NCI-H774 (cell line): ENCODE measurements at places on chromosomes 7 and 10.
A peak's percentile ranks its signal among the peaks of the same experiment; 100 is the strongest.

GRCh38 chr10:80471001-80471400 lies 16.9 kb downstream of the TSPAN14 start:
- DNase-seq: no peak

DNA sequence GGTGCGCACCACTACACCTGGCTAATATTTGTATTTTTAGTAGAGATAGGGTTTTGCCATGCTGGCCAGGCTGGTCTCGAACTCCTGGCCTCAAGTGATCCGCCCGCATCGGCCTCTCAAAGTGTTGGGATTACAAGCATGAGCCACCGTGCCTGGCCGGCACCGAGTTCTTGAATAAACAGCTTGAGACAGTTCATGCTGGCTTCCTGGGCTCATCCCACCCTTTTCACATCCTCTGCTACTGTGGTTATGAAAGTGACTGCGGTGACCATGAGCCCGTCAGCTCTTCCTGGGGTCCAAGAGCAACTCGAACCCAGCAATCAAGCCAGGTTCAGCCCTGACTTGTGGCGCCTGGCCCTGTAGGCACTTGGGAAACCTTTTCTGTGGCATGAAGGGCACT lies 38.7 kb downstream of the HIP1 start:
- no peak for DNase-seq

DNA sequence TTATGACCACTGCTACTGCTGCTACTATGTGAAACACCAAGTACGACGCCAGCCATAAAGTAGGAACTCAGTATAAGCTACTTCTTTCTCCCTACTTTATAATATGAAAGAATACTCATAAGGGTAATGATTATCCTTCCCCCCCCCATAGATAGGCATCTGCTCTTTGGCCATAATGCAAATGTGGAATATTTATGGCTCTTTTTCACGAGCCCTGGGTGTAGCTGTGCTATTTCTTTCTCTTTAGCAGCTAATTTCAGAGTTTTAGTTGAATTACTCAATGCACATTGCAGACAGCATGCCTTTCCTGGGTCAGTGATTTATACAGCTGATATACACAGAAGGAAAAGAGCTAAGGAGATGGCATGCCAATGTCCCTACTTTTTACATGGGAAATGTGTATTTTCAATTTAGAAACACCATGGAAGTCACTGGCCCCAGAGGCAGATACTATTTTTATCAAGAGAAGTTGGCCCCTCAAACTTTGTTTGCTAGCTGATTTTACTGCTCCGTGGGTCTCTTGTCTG lies 234.1 kb upstream of the KIAA1217 start:
- DNase-seq: no peak

DNA sequence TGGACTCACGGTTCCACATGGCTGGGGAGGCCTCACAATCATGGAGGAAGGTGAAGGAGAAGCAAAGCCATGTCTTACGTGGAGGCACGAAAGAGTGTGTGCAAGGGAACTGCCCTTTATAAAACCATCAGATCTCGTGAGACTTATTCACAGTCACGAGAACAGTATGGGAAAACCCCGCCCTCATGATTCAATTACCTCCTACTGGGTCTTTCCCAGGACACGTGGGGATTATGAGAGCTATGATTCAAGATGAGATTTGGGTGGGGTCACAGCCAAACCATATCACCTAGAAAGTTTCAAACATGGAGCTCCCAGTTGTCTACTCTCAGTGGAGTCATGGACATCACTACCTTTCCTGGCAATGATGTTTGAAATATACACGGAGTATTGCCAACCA lies 49.6 kb downstream of the CYCS start:
- no peak for DNase-seq

DNA sequence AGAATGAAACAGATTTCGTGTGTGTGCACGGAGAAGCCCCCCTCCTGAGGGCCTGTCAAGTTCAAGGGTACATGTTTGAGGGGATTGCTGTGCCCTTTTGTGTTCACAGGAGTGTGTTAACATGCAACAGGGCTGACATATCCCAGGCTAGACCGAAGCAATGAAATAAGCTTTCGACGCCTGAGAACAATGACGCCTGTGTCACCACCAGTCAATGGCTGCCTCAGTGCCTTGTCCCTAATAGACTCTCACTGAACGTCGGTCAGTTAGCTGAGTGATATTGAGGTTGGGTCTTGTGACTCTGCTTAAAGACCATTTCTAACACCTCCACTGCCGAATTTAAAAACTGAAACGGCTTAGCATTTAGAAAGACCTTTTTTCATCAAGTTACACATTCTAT lies 175.2 kb upstream of the TCF7L2 start:
- DNase-seq: no peak

GRCh38 chr10:92846-93245 lies 42.4 kb upstream of the ZMYND11 start:
- peak; percentile 30 for DNase-seq

GRCh38 chr10:72356115-72356514 lies 1.4 kb upstream of the DNAJB12 start:
- DNase-seq: no peak
